ENCODE measurements at places on chromosomes 7 and 10.

- DNase-seq: no peak
Observed at GRCh38 chr7:115417662-115418061, 495.8 kb downstream of the MDFIC start.

GRCh38 chr7:135650831-135651573, 11.3 kb upstream of the STMP1 start:
- DNase-seq: no peak

DNA sequence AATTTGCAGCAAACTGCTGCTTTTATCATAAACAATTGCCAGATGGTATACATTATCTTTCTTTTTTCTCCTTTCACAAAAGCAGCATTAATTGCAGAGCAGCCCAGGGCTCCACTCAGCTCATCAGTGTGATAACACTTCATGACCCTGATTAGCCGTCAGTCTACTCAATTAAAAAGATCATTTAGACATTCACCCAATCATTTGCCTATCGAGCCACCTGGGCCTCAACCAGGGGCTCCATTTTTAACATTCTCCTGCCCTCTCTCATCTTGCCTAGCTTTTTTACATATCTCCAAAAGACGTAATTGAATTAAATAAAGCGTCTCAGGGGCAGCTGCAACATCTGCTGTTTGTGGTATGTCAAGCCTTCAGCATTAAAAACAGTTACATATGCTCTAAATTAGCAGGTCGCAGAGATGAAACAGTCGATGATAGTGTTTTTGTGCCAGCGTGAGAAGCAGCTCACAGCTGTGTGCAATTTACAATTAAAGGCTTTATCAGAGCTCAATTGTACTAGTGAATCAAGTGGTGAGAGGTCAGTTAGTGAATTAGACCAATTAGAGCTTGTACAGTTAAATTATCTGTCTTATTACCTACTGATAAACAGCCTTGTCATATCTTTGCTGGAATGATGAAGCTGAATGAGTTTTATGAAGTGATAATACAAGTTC, 522.5 kb downstream of the ETV1 start:
- DNase-seq: no peak

- DNase-seq: no peak
Observed at GRCh38 chr10:43901744-43902504, 253.2 kb upstream of the ZNF32 start.

GRCh38 chr10:131871673-131872005, 29.2 kb upstream of the PPP2R2D start:
- no peak for DNase-seq

DNA sequence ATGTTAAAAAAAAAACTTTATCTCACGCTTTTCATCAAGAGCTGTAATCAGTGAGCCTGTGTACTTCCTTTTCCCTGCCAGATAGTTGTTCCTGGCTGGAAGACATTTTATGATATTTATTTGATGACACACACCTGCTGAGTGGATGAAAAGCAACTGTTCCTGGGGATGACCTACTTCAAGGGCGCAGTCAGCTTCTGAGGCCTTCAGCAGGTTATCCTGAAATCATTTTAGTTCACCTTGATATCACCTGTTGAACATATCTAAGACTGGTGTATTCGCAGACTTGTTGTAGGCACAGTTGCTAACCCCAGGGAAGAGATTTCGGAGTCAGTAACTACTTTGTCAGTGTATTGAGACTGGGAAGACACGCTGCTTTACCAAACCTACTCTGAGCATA, 234.5 kb upstream of the TCF7L2 start:
- no peak for DNase-seq

GRCh38 chr10:61321041-61321857, 131.9 kb downstream of the TMEM26 start:
- no peak for DNase-seq

DNA sequence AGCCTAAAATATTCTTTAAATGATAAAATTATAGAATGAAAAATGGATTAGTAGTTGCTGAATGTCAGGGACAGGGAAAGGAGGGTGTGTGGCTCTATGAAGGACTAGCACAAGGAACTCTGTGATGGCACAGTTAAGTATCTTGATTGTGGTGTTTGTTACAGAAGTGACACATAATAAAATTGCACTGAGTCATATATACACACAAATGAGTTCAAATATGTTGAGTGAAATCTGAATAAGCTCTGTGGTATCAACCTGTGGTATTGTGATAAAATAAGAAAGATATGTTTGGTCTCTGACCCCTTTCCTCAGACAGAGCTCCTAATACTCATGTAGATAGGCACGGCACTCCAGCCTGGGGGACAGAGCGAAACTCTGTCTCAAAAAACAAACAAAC, 181.5 kb upstream of the TRIM24 start:
- DNase-seq: no peak

DNA sequence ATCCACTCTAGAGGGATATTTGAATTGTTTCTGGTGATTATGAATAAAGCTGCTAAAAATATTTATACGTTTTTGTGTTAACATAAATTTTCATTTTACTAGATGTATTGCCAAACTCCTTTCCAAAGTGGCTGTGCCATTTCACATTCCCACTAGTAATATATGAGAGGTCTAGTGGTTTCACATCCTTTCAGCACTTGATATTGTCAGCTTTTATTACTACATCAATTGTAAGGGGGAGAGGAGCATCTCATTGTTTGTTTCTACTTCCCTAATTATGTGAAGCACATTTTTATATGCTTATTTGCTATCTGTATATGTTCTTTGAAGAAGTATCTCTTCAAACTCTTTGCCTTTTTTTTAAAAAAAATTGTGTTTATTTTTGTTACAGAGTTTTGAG, 184.5 kb downstream of the ADK start:
- DNase-seq: no peak

- DNase-seq: no peak
Observed at GRCh38 chr7:155725006-155725355, 80.5 kb downstream of the RBM33 start.

Measured in non-pigmented ciliary epithelial cell (primary cell).